Head of caudate nucleus (tissue), 42 donors: ENCODE measurements at places on chromosomes 1 and 21.
A peak's percentile ranks its signal among the peaks of the same experiment; 100 is the strongest.

DNA sequence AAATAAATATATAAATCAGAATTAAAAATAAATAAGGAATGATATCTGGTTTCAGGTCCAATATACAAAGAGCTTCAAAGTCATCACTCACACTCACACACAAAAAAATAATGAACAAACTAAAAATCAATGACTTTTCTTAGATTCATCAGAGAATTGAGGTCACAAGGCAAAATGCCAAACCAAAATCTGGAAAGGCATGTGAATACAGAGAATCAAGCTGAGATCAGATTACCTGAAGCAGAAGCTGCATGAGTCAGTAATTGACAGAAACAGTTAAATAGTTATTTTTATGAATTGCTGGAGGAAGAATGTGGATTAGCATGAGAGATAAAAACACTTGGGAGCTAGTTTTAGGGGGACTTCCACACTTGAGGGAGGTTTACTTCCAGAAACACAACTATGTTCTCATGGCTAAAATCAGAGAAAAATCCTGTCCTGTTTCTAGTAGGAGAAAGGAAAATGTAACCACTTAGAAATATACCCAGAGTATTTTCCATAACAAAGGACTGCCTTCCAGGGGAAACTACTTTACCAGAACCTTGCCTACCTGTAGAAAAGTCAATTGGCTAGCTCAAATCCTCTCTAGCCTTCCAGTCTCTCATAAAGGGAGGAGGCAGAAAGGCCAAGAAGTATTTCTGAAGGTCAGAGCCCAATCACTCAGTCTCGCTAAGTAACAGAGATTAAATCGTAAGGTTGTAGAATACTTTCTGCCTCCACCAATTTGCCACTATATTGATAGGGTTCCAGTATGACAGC lies 536.6 kb upstream of the NR5A2 start:
- DNase-seq: no peak

DNA sequence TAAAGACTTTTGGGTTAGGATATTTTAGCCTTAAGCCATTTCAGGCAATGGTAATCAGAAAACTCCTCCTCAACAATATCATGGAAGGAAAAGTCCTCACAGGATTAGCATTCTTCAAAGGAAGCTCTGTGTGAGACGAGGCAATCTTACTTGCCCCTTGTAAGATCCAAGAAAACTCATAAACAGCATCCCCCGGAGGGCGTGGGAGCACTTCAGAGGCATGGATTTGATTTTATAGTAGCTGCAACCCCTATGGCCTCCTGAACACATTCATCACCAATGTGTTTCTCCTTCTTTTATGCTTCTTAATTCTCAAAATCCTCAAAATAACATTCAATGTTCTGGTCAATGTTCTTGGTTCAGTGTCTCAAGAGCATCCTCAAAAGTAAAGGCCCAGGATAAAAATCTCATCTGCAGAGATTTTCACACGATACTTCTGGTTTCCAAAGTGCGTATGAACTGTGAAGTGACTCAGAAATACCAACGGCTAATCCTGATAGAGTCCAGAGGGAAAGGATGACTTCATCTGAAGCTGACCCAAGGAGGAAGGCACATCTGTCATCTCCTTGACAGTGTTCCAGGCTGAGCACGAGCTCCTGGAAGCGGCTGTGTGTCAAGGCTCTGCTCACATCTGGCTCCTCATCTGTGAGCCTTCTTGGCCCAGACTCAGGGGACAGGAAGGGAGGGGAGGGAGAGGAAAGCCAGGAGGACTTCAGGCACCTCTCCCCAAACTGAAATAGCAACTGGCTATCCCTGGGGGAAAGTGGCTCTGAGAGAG lies 49.3 kb upstream of the PSEN2 start:
- peak; percentile 40 for DNase-seq

DNA sequence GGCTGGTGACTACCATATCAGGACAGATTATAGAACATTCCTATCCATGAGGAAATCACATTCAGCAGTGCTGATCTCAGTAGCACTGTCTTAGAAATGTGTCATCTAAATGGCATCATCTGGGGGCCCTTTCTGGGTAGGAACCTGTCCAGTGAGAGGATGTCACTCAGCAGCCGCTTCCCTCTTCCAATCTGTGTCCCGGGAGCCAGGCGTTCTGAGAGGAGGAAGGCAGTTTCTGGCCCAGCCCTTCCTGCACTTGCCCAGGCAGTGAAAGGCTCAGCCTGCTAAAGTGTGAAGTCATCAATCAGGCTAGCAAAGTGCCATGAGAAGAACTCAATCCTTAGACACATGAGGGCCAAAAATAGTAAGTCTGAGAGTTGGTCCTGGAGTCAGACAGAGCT lies 25.6 kb downstream of the RAB4A start:
- no peak for DNase-seq

GRCh38 chr1:178926046-178926445 lies 55.2 kb upstream of the ANGPTL1 start:
- DNase-seq: no peak

- no peak for DNase-seq
These were observed 34.4 kb downstream of the STX6 start for GRCh38 chr1:180988253-180988752.

GRCh38 chr1:220926146-220926545 lies 46.9 kb downstream of the HLX start:
- DNase-seq: no peak
